CD8-positive, alpha-beta memory T cell (primary cell): ENCODE measurements at places on chromosomes 7 and 10. TPM values are rescaled to one million over a fixed set of nuclear protein-coding genes. Genes with fewer than 3 reads are reported as not detected.

NPFFR1 gene
- not detected for polyA plus RNA-seq

PRSS2 gene
- polyA plus RNA-seq = not detected

HOXA6 gene
- not detected for polyA plus RNA-seq

ARMC3 gene
- not detected for polyA plus RNA-seq

LRGUK gene
- not detected for polyA plus RNA-seq

CALML5 gene
- polyA plus RNA-seq = not detected

ANKRD30A gene
- not detected for polyA plus RNA-seq

FKBP6 gene
- polyA plus RNA-seq = not detected

LMOD2 gene
- not detected for polyA plus RNA-seq

MSMB gene
- not detected for polyA plus RNA-seq

CFAP58 gene
- not detected for polyA plus RNA-seq

RET gene
- polyA plus RNA-seq = 0.06 TPM

GPNMB gene
- polyA plus RNA-seq = not detected

GBX1 gene
- polyA plus RNA-seq = not detected

TBXAS1 gene
- 2.9 TPM for polyA plus RNA-seq

SPDYE8 gene
- polyA plus RNA-seq = 0.16 TPM

CLDN4 gene
- not detected for polyA plus RNA-seq

PGAM1 gene
- 309 TPM for polyA plus RNA-seq

SLC37A3 gene
- 12.0 TPM for polyA plus RNA-seq

CPVL gene
- polyA plus RNA-seq = not detected

LIPA gene
- polyA plus RNA-seq = 98.0 TPM

STEAP1 gene
- not detected for polyA plus RNA-seq

SLC26A3 gene
- not detected for polyA plus RNA-seq

MLLT10 gene
- polyA plus RNA-seq = 7.4 TPM

GALNT17 gene
- polyA plus RNA-seq = not detected

CCDC172 gene
- not detected for polyA plus RNA-seq

SLC12A9 gene
- 9.5 TPM for polyA plus RNA-seq

LIPK gene
- not detected for polyA plus RNA-seq

SFTPD gene
- polyA plus RNA-seq = not detected

PRPS1L1 gene
- polyA plus RNA-seq = not detected

GIMAP5 gene
- polyA plus RNA-seq = 475 TPM

ANXA8 gene
- polyA plus RNA-seq = not detected

TSPAN14 gene
- polyA plus RNA-seq = 220 TPM
